ENCODE measurements at places on chromosomes 11 and 22. TPM values are rescaled to one million over a fixed set of nuclear protein-coding genes. Genes with fewer than 3 reads are reported as not detected.

- no peak overlapping the region for H3K4me3 ChIP-seq
- H3K27me3 ChIP-seq, result no peaks in the 10 kb centered on the region
- peaks cover 28% of the 10 kb centered on the region for H3K4me1 ChIP-seq
- DNase-seq, result no peak
Observed at GRCh38 chr11:69277074-69277809, 16.7 kb upstream of the MYEOV start.

GRCh38 chr11:118358071-118358470 is 1.3 kb upstream of the UBE4A start:
- H3K27me3 ChIP-seq, result no peaks in the 10 kb centered on the region
- peaks cover 11% of the 10 kb centered on the region for H3K4me1 ChIP-seq
- no peak overlapping the region for H3K27ac ChIP-seq

GRCh38 chr11:868802-869201 is 26.1 kb downstream of the TSPAN4 start:
- DNase-seq, result no peak
- no peak overlapping the region for H3K27ac ChIP-seq
- H3K36me3 ChIP-seq, result peaks cover 50% of the 10 kb centered on the region
- H3K4me1 ChIP-seq, result no peaks in the 10 kb centered on the region

DNA sequence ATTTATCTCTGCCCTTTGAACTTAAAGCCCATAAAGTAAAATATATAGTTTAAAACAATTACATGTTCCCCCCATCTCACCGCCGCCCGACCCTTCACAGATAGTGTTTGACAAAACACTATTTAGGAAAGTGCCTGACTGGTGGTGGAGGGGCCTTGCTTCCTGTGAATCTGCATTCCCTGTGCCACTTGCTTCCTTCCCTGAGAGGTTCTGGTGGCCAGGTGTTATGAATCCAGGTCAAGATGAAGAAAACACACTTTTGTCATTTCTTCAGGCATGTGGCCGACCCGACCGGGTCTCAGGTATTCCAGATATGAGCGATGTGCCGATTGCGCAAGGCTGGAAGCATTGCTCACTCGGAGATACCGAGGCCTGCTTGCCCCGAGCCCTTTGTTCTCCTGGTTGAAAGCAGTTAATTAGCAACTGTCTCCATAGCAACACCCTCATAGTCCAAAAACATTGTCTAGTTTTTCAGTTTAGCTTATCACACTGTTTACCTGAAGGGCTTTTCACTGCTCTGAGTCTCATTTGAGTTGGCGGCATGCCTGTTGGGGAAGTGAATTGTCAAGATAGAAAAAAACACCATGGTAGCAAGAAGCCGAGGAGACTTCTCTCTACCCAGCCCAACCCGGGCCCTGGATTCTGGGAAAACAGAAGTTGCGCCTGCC is 128.3 kb downstream of the TEAD1 start:
- H3K4me3 ChIP-seq, result no peak overlapping the region
- no peaks in the 10 kb centered on the region for H3K36me3 ChIP-seq
- peak overlapping the region; percentile 82 for H3K27ac ChIP-seq

- no peak for DNase-seq
- H3K4me3 ChIP-seq, result no peak overlapping the region
- no peaks in the 10 kb centered on the region for H3K27me3 ChIP-seq
- no peaks in the 10 kb centered on the region for H3K36me3 ChIP-seq
- H3K27ac ChIP-seq, result no peak overlapping the region
Observed at GRCh38 chr11:109510316-109510715, 88.3 kb downstream of the C11orf87 start.

- H3K4me1 ChIP-seq, result no peaks in the 10 kb centered on the region
- H3K27me3 ChIP-seq, result no peaks in the 10 kb centered on the region
- no peaks in the 10 kb centered on the region for H3K36me3 ChIP-seq
- no peak overlapping the region for H3K4me3 ChIP-seq
- no peak overlapping the region for H3K27ac ChIP-seq
- DNase-seq, result no peak
Observed at GRCh38 chr22:47452184-47452583, 689.7 kb downstream of the TBC1D22A start.

PAMR1 gene
- total RNA-seq, result 9.2 TPM

- H3K27ac ChIP-seq, result no peak overlapping the region
- peaks cover 100% of the 10 kb centered on the region for H3K36me3 ChIP-seq
- no peaks in the 10 kb centered on the region for H3K4me1 ChIP-seq
- no peak for DNase-seq
Observed at GRCh38 chr22:30015846-30016245, 64.4 kb upstream of the HORMAD2 start.

DNA sequence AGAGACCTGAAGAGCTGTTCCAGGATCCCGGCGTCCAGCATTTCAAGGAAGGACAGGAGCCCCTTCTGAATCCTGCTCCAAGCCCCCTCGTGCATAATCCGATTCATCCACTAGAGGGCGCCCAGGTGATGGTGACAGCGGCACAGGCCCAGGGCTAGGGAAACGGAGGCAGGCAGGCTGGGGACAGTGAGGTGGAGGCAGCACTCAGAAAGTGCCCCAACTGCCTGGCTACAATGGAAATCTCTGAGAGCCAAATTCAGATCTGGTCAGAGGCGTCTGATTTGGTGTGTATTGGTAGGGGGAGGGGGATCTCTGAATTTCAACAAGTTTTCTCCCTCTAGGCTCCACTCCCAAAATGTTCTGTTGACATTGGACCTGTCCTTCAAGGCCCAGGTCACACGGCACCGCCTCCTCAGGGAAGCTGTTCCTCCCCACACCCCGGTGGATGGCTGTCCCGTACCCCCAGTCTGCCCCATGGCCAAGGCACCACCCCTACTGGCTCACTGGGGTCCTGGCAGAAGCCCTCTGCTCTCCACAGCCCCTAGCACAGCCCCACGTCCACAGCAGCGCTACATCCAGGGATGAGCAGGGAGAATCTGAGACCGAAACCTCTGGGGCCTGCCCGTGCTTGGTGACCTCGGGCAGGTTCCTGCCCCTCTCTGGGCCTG is 142.9 kb downstream of the CRYBB2 start:
- no peak overlapping the region for H3K27ac ChIP-seq
- no peaks in the 10 kb centered on the region for H3K27me3 ChIP-seq
- H3K36me3 ChIP-seq, result no peaks in the 10 kb centered on the region
- no peak overlapping the region for H3K4me3 ChIP-seq
- DNase-seq, result no peak
- peaks cover 11% of the 10 kb centered on the region for H3K4me1 ChIP-seq

GAL3ST3 gene
- not detected for total RNA-seq

TSSK2 gene
- not detected for total RNA-seq

TRIM51G gene
- total RNA-seq, result not detected

GRCh38 chr22:25354456-25354855 is 135.0 kb downstream of the CRYBB2 start:
- DNase-seq, result no peak
- peaks cover 19% of the 10 kb centered on the region for H3K36me3 ChIP-seq
- no peak overlapping the region for H3K4me3 ChIP-seq

TRIM48 gene
- total RNA-seq, result not detected

DNA sequence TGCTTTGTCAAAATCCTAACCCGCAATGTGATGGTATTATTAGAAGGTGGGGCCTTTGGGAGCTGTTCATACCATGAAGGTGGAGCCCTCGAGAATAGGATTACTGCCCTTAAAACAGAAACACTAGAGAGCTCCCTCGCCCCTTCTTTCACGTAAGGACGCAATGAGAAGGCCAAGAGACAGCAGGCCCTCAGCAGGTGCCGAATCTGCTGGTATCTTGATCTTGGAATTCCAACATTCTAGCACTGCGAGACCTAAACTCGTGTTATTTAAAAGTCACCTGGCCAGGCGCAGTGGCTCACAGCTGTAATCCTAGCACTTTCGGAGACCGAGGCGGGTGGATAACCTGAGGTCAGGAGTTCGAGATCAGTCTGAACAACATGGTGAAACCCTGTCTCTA is 33.1 kb downstream of the LARGE1 start:
- H3K27me3 ChIP-seq, result no peaks in the 10 kb centered on the region
- peaks cover 19% of the 10 kb centered on the region for H3K4me1 ChIP-seq
- DNase-seq, result no peak
- no peak overlapping the region for H3K27ac ChIP-seq
- H3K4me3 ChIP-seq, result no peak overlapping the region

GRCh38 chr11:74084796-74085541 is 76.1 kb upstream of the UCP3 start:
- DNase-seq, result no peak
- H3K4me1 ChIP-seq, result no peaks in the 10 kb centered on the region
- H3K27me3 ChIP-seq, result no peaks in the 10 kb centered on the region
- H3K4me3 ChIP-seq, result no peak overlapping the region
- H3K27ac ChIP-seq, result no peak overlapping the region

GRCh38 chr22:39530692-39531331 is 1.7 kb downstream of the RPS19BP1 start:
- DNase-seq, result no peak
- no peaks in the 10 kb centered on the region for H3K27me3 ChIP-seq
- no peaks in the 10 kb centered on the region for H3K36me3 ChIP-seq
- H3K27ac ChIP-seq, result peak overlapping the region; percentile 98

GRCh38 chr11:134543241-134543640 is 131.2 kb upstream of the B3GAT1 start:
- H3K36me3 ChIP-seq, result no peaks in the 10 kb centered on the region
- DNase-seq, result no peak
- no peak overlapping the region for H3K4me3 ChIP-seq
- no peak overlapping the region for H3K27ac ChIP-seq
- H3K4me1 ChIP-seq, result no peaks in the 10 kb centered on the region

DNA sequence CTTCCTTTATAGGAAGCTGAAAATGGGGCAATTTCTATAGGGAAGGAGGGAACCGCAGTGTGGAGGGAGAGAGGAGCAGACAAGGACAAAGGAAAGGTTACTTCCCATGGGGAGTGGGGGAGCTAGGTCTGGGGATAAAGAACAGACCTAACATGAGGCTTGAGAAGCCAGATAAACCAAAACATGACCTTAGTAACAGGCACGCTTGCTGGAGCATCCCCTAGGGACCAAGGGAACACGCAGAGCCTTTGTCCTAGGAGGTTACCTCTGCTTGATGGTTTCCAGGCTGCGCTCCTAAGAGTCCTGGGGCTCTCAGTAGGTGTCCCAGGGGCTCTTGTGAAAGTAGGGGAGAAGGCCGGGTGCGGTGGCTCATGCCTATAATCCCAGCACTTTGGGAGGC is 271.4 kb upstream of the NCAM1 start:
- H3K4me3 ChIP-seq, result no peak overlapping the region
- H3K27ac ChIP-seq, result no peak overlapping the region
- H3K27me3 ChIP-seq, result no peaks in the 10 kb centered on the region
- no peaks in the 10 kb centered on the region for H3K4me1 ChIP-seq
- no peak for DNase-seq

MAPK11 gene
- total RNA-seq, result 3.9 TPM

RAB3IL1 gene
- total RNA-seq, result 8.5 TPM

CD3G gene
- 1.4 TPM for total RNA-seq

DNA sequence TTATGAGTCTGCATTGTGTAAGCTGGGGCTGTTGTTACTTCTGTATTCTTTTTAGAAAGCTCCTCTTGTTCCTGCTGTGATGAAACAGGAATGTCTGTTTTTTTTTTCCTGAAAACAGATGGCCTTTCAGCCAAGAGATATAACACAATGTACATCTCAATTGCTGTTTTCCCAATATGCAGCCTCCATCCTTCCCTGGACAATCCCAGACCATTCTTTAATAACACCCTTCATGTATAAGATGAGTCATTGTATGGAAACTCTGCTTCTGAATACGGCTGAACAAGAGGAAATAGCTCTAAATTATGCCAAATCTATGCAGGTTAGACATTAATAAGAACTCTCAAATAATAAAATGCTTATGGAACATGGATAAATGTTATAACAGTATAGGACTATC is 60.2 kb upstream of the LRRC4C start:
- no peaks in the 10 kb centered on the region for H3K36me3 ChIP-seq
- H3K27ac ChIP-seq, result no peak overlapping the region
- H3K4me1 ChIP-seq, result no peaks in the 10 kb centered on the region
- no peak overlapping the region for H3K4me3 ChIP-seq

DNA sequence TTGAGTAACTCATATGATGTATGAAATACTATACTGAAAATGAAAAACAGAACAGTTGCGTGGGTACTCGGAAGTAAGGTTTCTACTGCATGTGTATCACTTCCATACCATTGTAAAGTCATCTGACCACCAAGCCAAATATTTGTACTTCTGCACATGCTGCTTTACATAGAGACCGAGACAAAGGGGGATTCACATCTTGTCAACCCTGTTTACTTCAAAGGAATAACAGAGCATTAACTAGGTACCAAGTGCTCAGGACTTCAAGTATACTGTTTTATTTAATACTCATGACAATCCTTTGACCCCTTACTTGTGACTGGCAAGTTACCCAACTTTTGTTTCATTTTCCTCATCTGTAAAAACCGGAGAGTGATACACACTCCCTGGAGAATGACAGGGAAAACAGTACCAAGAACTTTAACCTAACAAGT is 9.9 kb downstream of the MAPK1 start:
- H3K4me3 ChIP-seq, result no peak overlapping the region
- peak overlapping the region; percentile 9 for H3K27ac ChIP-seq
- no peaks in the 10 kb centered on the region for H3K36me3 ChIP-seq
- DNase-seq, result no peak

- no peaks in the 10 kb centered on the region for H3K36me3 ChIP-seq
- H3K27me3 ChIP-seq, result no peaks in the 10 kb centered on the region
- DNase-seq, result no peak
- H3K4me3 ChIP-seq, result no peak overlapping the region
- H3K27ac ChIP-seq, result no peak overlapping the region
Observed at GRCh38 chr11:110428040-110428439, 1.7 kb upstream of the FDX1 start.

BLID gene
- total RNA-seq, result not detected

YAP1 gene
- total RNA-seq, result 177 TPM

DNAJB7 gene
- total RNA-seq, result not detected

PTPRCAP gene
- total RNA-seq, result 7.1 TPM

DNA sequence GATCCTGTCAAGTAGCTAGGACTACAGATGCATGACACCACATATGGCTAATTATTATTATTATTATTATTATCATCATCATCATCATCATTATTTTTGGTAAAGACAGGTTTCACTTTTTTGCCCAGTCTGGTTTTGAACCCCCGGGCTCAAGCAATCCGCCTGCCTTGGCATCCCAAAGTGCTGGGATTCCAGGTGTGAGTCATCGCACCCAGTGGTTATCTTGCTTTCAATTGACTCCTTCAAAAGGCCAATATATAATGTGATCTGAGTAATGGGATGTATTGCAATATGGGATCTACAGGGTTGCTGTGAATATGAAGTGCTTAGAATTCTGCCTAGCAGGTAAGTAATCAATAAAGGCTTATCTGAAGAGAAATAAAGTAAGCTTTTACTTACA is 221.2 kb downstream of the SBF2 start:
- no peak overlapping the region for H3K4me3 ChIP-seq
- H3K36me3 ChIP-seq, result no peaks in the 10 kb centered on the region
- no peaks in the 10 kb centered on the region for H3K27me3 ChIP-seq
- DNase-seq, result no peak
- H3K27ac ChIP-seq, result no peak overlapping the region

GRCh38 chr11:74720596-74721478 is 10.4 kb downstream of the CHRDL2 start:
- H3K4me3 ChIP-seq, result no peak overlapping the region
- H3K27me3 ChIP-seq, result no peaks in the 10 kb centered on the region
- H3K27ac ChIP-seq, result peak overlapping the region; percentile 68

GRCh38 chr11:116539836-116540418 is 232.9 kb downstream of the BUD13 start:
- no peak overlapping the region for H3K4me3 ChIP-seq
- DNase-seq, result no peak
- no peaks in the 10 kb centered on the region for H3K4me1 ChIP-seq
- H3K36me3 ChIP-seq, result no peaks in the 10 kb centered on the region

RBM14 gene
- total RNA-seq, result 37.3 TPM

GRCh38 chr11:93330446-93330984 is at the start of gene DEUP1:
Gene DEUP1 (plus strand): TSS chr11:93330742. CDS start chr11:93332260, 1,518 bp downstream.
- no peaks in the 10 kb centered on the region for H3K36me3 ChIP-seq
- no peak for DNase-seq
- no peaks in the 10 kb centered on the region for H3K4me1 ChIP-seq
- H3K27ac ChIP-seq, result no peak within 1 kb of the TSS
- H3K27me3 ChIP-seq, result peaks cover 3% of the 10 kb centered on the region
